ENCODE measurements at places on chromosomes 6 and 20.

DNA sequence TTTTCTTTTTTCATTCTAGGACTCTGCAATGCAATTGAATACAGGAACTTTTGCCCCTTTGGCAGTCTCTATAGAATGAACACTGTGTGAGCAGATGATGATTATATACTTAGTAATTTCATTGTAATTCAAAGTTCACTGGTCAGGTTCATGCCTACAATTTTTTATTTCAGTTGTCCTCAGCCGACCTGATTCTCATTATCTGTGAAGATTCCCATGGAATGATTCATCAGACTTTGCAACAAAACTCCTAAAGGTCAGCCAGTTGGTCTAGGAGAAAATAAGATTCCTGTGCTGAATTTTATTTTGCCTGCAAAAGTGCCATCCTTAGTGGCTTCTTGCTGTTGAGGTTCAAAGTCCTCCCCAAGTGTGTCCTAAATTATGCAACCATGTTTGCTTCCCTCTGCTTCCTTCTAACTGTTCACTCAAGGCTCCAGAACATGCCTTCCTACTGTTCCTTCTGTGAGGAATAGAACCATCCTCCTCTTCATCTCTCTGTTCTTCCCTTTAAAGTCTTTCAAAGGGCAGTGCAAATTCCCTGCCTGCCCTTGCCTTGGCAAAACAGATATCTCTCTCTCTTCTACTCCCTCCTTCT is 194.2 kb upstream of the CNR1 start:
- no peak for DNase-seq

GRCh38 chr6:105880030-105880492 is 206.1 kb upstream of the PRDM1 start:
- no peak for DNase-seq

DNA sequence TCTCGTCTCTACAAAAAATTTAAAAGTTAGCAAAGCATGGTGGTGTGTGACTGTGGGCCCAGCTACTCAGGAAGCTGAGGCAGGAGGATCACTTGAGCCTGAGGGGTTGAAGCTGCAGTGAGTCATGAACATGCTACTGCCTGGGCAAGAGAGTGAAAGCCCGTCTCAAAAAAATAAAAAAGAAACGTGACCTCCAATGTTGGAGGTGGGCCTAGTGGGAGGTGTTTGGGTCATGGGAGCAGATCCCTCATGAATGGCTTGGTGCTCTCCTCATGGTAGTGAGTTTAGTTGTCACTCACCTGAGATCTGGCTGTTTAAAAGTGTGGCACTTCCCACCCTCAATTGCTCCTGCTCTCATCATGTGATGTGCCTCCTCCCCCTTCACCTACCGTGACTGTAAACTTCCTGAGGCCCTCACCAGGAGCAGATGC is 24.3 kb downstream of the RBL1 start:
- no peak for DNase-seq

DNA sequence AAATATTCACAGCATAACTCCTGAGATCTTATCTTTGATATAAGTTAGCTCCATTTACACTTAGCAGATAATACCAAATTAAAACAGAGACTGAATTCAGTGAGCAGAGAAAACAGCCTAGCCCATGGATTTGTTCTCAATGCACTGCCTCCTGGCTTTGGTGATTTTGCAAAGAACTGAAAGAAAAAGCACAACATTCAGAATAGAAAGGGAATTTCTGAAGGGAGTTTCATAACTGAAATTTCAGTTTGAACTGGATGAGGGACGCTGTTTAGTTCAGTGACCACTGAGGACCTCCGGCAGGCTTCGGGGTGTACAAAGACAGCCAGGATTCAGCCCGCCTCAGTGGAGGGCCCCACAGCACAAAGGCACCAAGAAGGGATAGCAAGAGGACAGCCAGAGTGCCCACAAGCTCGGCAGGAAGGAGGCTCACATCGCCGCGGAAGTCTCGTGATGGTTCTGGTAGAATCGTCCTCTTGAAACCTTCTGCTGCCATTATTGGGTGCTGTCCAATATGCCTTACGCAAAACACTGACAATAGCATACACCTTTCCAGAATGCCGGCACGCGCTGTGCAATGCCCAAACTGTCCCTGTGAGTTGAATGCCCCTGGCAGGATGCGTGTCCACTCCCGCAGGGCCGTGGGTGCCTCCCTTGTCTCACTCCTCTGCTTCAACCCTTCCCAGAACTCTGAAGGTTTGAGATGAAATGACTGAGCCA is 9.7 kb upstream of the IRF4 start:
- no peak for DNase-seq

GRCh38 chr6:21539621-21540100 is 53.9 kb upstream of the SOX4 start:
- no peak for DNase-seq

DNA sequence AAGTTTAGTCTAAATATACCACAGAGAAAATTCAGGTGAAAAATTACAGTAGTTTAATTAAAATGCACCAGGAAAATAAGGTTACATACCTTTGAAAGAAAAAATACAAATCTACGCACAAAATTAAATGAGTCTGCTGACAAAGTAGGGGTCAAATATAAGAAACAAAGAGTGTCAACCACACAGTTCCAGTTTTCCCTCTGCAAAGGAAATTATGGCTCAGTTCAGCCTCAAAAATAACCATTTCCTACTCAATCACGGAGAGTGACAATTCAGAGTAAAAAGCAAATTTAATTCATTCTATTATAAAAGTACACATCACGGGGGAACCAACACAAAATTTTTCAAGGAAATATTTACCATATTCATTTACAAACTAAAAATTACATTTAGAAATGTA is 124.8 kb downstream of the PTPRK start:
- DNase-seq: no peak

DNA sequence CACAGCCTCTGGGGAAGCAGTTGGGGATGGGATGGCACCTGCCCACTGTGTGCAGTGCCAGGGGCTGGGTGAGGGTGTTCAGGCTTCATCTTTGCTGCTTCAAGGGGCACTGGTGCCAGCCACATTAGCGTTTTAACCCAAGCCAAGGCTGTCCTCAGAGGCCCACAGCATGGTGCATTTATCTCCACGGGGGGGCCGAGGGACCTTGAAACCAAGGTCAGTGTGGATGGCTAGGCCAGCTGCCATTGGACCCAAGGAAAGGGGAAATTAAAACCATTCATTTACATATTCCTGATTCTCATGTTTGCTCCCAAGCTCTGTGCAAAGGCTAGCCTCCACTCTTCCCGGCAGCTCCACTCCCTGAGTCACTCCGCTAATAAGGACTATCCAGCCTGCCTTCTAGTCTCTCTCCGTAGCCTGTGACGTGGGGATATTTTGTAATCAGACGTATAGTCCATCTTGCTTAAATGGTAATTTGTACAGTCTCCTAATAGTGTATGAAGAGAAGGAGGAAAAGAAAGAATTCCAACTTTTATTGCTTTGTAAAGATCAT is 197.1 kb downstream of the CDH4 start:
- DNase-seq: peak; percentile 40

DNA sequence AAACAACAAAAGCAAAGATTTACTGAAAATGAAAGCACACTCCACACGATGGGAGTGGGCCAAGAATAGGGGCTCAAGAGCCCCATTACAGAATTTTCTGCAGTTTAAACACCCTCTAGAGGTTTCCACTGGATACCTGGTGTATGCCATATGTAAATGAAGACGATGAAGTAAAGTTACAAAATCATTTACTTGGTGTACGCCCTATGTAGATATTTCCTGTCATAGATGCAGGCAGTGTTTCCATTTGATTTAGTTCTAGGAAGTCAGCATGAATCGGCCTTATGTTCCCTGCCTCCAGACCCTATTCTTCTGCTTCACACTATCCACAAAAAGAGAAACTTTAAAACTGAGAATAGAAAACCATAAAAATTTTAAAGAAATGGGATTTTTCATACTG is 404.4 kb upstream of the GJE1 start:
- DNase-seq: no peak

- DNase-seq: no peak
Measured at GRCh38 chr20:14723614-14724013, 386.2 kb upstream of the FLRT3 start.

DNA sequence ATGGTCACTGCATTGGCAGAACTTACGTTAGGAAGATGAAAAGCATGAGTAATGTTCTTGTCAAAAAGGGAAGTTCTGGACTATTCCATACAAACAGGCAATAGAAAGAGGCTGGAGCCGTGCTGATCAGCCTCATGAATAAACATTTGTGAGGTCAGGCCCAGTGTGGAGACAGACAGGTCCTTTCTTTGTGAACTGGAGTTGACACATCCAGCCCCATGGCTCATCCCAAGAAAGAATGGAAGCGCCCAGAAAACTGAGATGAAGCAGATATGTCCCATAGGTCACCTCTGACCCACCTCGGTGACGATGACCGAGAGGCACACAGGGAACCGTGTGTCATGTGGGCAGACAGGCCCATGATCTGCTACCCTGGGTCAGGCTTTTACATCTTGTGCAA is 276.0 kb upstream of the SGK1 start:
- no peak for DNase-seq

DNA sequence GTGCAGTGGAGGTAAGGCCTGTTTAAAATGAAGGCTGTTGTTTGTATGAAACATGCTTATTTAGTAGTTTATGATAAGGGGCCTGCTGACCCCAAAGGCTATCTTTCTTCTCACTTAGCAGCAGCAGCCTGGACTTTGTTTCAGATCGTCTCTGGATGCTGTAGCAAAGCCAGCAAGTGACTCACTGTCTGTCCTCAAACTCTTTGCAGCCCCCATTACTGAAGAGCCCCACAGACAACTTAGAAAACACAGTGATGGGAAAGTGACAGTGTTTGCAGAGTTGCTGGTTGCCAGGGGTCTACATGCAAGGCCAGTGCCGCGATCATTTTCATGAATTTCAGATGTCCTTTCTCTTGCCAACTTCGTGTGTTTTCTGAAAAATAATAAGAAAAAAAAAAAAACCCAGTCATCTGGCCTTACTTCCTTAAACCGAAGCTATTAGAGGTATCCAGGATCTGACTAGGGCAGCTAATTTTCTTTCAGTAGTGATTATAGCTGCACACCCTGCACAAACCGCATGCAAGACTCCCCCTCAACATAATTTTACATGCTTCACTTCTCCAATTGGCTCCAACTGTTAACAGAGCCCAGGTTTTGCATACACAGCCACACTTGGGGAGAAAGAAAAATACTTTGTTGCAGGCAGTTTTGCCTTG is 11.6 kb upstream of the F13A1 start:
- no peak for DNase-seq

- DNase-seq: no peak
Measured at GRCh38 chr6:45972795-45973503, 42.7 kb downstream of the CLIC5 start.

GRCh38 chr6:89295981-89296380 is 19.1 kb downstream of the GABRR2 start:
- DNase-seq: no peak

- DNase-seq: no peak
Measured at GRCh38 chr6:71205336-71205956, 83.2 kb upstream of the OGFRL1 start.

DNA sequence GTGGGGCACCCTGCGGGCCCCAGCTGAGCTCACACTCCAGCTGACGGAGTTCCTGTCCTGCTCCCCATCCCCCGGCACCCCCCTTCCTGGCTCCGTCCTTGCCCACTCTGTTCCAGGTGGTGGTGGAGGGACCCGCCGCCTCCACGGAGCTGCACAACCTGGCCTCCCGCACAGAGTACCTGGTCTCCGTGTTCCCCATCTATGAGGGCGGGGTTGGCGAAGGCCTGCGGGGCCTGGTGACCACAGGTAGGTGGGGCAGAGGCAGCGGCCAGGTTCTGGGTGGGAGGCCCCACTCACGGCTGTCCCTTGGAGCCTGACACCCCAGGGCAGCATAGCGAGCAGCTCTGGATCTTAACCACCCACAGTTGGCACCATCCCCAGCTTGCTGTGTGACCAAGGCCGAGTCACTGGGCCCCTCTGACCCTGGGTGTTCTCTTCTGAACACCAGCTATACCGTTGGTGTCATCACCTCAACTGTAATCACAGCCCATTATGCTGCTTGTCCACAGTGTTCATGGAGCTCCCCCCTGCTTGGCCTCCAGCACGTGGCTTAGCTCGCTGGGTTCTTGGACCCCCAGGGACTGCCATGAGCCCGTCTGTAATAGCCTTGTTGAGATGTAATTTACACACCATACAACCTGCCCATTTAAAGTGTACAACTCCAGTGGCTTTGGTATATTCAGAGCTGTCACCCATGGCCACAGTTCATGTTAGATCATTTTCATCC is 17.4 kb downstream of the COL20A1 start:
- DNase-seq: no peak

DNA sequence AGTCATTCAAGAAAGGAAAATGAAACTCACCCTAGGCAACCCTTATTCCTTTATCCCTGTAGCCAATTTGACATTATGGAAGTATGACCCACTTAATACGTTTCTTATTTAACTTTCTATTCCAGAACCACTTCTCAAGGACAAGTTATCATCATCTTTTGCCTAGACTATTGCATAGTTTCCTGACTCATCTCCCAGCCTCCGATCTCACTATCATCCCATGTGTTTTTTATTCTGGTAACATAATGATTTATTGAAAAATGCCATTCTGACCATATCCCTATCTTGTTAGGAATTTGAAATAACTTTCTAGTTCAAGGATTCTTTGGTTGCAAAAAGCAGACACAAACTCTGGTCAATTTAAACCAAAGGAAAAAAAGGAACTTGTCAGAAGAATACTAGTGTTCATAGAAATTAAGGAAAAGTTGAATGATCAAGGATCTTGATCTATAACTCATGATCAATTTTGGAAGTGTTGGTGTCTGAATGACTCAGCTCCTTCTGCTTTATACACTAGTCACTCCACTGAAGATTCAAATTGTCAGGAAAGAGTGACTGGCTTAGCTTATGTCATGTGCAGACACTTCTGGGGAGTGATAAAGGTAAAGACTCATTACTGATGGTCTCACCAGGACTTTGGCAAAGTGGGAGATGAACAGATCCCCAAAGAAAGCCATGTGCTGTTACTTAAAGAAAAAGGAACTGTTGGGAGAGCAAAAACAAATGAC is 8.5 kb upstream of the TINAG start:
- no peak for DNase-seq

DNA sequence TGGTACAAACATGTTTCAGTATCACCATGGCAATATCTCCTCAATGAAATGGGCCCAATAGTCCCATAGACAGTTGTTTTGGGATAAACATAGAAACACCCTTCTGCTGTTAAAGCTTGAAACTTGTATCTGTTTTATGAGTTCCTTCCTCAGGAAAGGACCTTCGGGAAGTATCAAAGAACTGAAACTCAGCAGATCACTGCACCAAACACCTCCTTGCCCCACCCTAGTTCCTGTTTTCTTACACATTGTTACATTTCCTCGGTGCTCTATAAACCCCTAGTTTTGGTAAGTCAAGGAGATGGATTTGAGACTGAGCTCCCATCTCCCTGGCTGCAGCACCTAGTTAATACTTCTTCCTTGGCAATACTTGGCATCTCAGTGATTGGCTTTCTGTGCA is 73.8 kb upstream of the ECI2 start:
- no peak for DNase-seq

DNA sequence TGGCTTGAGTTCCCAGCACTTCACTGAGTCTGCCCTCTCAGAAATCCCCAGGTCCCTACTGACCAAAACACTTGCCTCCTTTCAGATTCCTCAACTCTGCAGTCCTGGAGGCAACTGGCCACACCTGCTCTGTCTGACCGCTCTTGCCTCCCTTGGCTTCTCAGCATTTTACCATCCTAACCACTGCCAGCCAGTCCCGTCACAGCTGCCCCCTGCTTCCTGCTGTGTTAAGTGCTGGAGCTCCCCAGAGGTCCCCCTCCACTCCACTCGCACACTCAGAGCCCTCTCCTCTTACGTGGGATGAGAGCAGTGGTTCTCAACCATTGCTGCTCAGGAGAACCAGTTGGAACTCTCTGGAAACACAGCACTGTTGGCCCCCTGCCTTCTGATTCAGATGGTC is 20.5 kb downstream of the ADAT2 start:
- DNase-seq: no peak

- no peak for DNase-seq
Measured at GRCh38 chr6:20033697-20034407, 178.4 kb downstream of the MBOAT1 start.

All from ecto neural progenitor cell (in vitro differentiated cells).